ENCODE measurements at places on chromosomes 13 and 19.

DNA sequence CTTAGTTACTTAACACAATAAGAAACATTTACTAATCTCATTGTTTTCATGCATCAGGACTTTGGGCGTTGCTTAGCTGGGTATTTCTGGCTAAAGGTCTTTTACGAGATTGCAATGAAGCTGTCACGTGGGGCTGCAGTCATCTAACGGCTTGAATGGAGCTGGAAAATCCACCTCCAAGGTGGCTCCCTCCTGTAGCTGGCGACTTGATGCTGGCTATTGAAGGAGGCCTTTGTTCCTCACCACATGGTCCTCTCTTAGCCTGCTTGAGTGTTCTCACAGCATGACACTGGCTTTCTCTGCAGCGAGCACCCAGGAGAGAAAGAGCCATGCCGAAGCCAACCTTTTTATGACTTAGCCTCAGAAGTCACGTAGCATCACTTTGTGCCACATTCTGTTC, 92.0 kb downstream of the NHLRC3 start:
- DNase-seq = no peak

GRCh38 chr19:12792051-12792852, 966 bp downstream of the JUNB start:
- peak; percentile 19 for DNase-seq

- peak; percentile 24 for DNase-seq
Measured at GRCh38 chr13:45167611-45168554, 33.0 kb downstream of the KCTD4 start.

DNA sequence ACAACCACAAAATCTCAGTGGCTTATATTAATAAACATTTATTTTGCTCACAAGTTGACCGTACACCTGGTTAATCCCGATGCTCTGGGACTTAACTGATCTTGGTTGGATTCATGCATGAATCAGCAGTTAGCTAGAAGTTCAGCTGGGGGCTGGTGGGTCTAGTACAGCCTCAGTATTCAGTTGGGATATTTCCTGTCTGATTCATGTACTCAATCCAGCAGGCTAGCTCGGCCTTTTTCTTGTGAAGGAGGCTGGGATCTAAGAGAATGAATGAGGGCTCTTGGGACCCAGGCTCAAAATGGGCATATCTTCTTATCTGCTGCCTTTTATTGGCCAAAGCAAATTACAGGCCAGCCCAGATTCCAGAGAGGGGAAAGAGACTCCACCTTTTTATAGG, 178.8 kb downstream of the KCTD12 start:
- no peak for DNase-seq

DNA sequence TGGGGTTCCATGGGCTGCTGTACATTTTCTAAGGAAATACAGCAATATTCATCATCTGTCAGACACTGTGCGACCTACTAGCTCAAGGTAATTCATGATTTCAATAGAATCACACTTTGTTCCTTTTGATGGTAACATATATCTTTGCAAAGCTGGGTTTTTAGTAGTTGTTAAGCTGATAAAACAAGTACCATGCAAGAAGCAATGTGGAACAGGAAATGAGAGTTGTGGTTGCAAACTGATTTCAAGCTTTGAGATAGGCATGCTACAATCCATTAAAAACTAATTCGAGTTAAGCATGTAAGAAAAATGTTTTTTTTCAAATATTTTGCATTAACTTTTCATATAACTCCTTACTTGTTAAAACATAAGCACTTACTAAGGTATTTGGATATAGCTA, 6.8 kb upstream of the MBNL2 start:
- no peak for DNase-seq

DNA sequence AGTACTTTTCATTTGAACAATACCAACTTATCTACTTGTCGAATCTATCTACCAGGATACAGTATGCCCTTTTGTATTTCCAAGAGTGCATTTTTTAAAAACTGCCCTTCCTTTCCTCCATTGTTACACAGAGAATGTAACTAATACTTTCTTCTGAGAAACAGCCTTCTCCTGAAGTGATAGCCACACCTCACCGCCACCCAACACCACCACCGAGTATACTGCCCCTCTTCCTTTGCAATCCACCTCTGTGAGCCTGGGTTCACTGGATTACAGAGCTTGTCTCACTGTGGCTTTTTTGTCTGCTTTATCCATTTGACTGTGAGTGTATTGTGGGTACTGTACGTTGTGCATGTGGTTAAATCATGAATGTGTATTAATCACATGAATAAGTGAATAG, 305.4 kb downstream of the KLF12 start:
- DNase-seq = no peak

GRCh38 chr13:76887076-76887563, 915 bp upstream of the KCTD12 start:
- no peak for DNase-seq

GRCh38 chr13:24215126-24215525, 54.6 kb downstream of the SPATA13 start:
- no peak for DNase-seq

DNA sequence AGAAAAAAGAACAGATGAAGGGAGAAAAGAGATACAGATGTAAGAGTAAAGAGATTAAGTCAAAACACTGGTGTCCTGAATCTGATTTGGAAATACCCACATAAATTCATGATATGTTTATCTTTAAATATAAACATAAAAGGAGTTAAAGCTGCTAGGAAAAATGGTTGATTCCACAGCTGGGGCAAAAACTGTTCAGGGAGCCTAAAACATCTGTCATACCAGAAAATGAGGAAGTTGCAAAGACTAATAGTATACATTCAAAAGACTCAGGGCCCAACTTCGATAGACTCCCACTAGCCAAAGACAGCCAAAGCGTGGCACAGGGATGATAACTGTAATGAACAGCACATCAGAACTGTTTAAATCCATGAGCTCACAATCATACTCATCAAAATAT, 62.0 kb downstream of the ABCC4 start:
- no peak for DNase-seq

GRCh38 chr13:104949840-104950740, 1585.4 kb downstream of the EFNB2 start:
- peak; percentile 68 for DNase-seq

DNA sequence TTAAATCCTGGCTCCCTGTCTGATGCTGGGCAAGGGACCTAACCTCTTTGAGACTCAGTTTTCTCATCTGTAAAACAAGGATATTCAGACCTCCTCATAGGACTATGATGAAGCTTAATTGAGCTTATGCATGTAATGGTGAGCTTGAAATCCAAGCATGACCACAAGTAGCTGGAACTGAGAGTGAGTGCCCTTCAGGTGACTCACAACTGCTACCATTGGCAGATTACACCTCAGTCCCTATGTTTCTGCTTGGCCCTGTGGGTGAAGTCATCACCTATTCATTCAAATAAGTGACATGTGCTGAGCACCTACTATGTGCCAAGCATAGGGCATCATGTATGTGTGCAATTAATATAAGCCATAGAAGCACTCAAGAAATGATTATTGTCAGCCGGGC, 25.7 kb downstream of the NOVA2 start:
- no peak for DNase-seq

GRCh38 chr19:16296713-16297112, 27.9 kb upstream of the KLF2 start:
- DNase-seq = no peak

GRCh38 chr19:45049073-45049736, 10.4 kb downstream of the CLASRP start:
- DNase-seq = no peak

DNA sequence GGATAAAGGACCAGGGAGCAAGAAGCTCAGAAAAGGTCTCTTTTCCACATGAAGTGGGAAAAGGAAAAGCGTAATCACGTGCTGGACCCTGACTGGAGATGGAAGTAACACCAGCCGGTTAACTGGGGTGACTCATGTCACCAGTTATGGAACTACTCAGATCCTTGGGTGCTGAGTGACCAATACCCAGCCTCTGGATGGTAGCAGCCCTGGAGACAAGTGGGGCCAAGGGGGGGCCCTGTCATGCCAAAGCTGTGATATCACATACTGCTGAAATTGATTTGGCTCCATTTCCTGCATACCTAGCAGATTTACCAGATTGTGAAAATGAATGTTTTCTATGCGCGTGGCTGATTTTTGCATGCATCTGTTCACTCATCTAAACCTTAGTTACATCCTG, 158.9 kb downstream of the ZIC5 start:
- peak; percentile 85 for DNase-seq

- DNase-seq = peak; percentile 25
Measured at GRCh38 chr19:4139614-4140236, 13.7 kb upstream of the CREB3L3 start.

- peak; percentile 23 for DNase-seq
Measured at GRCh38 chr19:35114353-35115176, 1.1 kb upstream of the FXYD3 start.

- DNase-seq = no peak
Measured at GRCh38 chr13:111640006-111640405, 319.6 kb downstream of the TEX29 start.

GRCh38 chr13:97273341-97273831, 51.3 kb downstream of the MBNL2 start:
- DNase-seq = no peak

DNA sequence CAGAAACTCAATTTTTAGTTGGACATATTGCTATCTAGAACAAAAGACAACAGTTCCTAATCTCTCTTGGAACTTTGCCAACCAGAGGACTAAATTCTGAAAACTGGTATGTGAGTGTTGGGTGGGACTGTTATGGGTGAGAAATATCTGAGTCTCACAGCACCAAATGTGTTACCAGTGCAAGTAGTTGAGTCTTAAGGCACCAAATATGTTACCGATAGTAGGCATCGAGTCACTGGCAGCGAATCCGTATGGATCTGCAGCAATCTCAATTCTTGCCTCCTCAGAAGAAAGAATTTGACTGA, 575.2 kb downstream of the DACH1 start:
- no peak for DNase-seq

GRCh38 chr19:51107406-51108065, 673 bp downstream of the CTU1 start:
- no peak for DNase-seq

- DNase-seq = no peak
Measured at GRCh38 chr19:27392027-27392632, 1820.8 kb downstream of the UQCRFS1 start.

DNA sequence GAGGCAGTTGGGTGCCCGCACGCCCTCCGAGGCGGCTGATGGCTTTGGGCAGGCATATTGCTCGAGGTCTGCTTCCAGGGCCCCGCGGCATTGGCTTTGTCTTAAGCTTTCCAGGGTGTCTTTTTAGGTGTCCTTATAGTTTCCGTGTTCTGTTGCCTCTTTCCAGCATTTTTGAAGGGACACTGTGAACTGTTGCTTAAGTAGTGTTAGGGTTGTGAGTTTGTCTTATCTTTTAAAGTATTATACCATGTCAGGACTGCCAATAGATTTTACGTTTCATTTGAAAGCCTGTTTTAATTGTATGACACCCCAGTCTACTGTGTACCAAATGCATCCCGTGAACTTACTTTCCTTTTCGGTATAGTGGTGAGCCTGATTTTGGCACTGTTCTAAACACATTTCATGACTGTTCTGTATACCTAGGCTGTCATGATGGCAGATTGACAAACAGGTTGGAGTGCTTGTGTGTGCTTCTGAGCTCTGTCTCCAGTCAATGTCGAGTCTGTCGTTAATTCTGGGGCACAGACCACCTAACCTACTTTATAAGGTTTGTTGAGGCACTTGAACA, 656 bp downstream of the PCCA start:
- DNase-seq = no peak

DNA sequence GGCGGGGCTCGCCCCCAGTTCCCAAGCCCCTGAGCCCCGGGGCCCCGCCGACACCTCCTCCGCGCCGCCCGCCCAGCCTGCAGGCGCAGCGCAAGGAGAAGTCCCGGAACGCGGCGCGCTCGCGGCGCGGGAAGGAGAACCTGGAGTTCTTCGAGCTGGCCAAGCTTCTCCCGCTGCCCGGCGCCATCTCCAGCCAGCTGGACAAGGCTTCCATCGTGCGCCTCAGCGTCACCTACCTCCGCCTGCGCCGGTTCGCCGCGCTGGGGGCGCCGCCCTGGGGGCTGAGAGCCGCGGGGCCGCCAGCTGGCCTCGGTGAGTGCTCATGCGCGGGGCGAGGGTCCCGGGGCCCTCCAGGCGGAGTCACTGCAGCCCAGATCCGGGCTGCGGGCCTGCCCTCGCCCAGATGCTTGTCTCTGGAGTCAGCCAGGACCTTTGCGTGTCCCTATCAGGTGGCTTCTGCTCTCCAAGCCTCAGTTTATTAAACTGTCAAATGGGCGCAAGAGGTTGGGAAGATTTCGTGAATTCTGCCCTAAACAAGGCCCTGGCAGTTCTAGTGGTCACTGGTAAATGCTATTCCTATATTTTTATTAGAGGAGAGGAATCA, 2.0 kb downstream of the NPAS1 start:
- no peak for DNase-seq

DNA sequence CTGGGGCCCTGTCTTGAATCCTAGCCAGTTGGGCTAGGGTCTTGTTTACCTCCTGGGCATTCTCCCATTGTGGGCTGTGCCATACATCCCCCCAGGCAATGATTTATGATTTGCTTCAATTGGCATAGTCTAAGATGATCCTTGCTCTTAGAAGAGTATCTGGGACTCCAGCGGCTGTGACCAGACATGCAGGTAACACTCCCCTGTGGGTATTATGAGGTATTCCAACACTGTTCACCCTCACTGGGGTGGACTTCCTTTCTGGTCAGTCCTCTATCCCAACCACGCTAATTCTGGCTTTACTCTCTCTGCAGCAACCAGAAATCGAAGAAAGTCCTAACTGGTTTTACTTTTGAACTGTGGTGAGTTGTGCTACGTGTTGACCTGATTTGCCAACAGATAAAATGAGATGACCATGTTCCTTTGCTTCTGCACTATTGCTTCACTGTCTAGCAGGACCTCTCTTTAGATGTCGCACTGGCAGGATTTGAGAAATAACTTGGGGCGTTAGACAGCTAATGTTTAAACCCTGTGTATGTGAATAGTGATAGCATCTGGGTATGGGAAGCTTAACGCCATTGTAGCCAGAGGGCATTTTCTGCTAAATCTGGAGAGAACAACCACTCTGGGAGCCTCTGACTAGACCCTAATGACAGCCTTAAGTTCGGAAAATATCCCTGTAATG, 6.7 kb upstream of the LRCH1 start:
- no peak for DNase-seq

DNA sequence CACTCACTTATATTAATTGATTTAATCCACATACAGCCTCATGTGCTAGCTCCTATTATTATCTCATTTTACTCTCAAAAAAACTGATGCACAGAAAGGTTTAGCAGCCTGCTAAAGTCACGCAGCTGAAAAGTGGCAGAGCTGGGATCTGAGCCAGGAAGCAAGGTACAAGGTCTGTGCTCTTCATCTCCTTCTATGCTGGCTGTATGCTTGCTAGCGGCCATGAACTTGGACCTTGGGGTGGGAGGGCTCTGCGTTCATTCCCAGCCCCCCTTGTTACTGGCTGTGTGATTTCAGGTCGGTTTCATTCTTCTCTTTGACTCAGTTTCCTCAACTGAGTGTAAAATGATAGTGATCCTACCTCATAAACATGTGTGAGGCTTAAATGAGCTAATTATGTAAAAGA, 69.8 kb downstream of the ALOX5AP start:
- no peak for DNase-seq

GRCh38 chr13:23609414-23609760, 39.2 kb downstream of the TNFRSF19 start:
- peak; percentile 33 for DNase-seq

DNA sequence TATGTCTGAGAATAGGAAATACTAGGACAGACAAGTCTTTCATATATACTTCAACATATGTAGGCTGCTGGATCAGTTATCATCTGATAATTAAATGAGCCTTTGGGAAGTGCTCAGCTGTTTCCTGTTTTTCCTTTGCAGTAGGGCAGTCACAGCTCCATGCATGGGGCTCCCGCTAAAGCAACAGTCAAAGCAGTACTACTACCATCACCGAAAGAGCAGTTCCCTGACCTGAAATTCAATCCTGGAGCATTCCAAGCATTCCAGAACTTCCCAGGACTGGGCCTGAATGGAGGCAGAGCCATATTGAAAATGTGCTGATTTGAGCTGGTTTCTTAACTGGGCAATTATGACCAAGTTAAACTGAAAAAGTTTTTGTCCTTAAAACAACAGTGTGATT, 20.5 kb downstream of the MICU2 start:
- peak; percentile 16 for DNase-seq

Data from kidney glomerular epithelial cell (primary cell).